ENCODE measurements at places on chromosomes 6 and 20. TPM values are rescaled to one million over a fixed set of nuclear protein-coding genes. Genes with fewer than 3 reads are reported as not detected.

- no peak for DNase-seq
Measured at GRCh38 chr6:27507041-27507956, 34.4 kb upstream of the ZNF184 start.

DNA sequence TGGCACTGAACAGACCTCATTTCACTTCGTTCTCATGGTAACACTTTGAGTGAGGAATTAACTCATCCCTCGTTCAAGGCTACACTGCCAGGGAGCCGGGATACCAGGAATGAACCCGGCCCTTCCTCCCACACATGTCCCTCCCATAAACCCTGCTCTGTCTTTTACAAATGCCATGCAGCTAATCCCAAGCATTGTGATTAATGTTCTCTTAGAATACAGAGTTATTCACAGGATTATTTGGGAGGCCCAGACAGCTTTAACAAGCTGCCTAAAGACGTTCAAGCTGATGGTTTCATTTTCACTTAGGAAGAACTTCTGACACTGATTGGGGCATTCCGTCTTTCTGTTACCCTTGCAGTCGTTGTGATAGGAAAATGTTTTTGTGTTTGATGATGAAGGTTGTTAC, 42.5 kb upstream of the CD83 start:
- DNase-seq = peak; percentile 8

GRCh38 chr6:83051377-83052172, 14.1 kb downstream of the UBE3D start:
- no peak for DNase-seq

- DNase-seq = no peak
Measured at GRCh38 chr20:46349742-46350056, 41.4 kb upstream of the CDH22 start.

DNA sequence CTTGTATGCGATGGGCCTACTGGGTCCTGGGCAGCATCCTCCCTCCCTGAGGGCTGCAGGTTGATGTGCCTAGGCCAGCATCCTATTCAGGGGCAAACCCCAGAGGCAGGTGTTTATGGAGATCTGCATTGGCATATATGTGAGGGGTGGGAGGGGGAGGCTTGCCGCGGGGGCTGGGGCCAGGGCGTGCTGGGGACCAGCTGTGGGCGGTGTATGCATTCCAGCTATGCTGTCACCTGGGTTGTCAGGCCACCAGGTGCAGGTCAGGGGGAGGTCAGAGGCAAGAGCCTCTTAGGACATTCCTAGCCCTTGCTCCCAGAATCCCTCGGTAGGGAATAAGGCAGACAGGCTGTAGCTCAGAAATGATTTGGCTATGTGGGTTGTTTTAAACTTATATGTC, 11.9 kb downstream of the FOXA2 start:
- DNase-seq = no peak

DNA sequence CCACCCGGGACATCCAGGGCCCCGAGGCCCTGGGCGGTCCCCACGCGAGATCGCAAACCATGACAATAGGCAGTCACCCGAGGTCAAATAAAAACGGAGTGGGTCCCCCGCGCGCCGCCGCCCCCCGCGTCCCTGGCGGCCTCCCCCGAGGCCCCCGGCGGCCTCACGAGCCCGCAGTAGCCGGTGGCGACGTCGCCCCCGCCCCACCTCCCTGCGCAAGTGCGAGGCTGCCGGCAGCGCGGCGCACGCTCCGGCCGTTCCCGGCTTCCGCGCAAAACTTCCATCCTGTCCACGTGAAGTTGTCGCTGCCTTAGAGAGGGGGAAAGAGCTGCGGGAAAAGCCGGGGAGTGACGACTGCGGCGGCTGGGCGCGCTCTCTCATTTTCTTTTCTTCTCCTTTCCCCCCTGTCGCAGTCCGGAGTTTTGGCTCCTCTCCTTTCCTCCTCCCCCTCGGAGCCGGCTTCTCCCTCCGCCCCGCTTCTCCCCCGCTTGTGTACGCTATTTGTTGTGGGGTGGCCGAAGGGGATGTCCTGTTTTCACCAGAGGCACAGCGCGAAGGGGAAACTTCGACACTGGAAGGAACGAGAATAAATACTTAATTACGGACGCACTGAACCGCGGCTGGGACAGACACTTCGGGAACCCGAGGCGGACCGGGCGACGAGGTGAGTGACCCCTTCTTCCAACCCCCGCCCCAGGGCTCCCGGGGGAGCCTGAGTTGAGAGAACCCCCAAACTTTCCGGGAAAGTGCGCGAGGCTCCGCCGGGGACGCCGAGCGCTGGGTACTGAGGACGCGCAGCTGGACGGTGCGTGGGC, at the start of gene EYA4:
Gene EYA4 (plus strand): TSS at position 272 of the 815 bp plus-strand sequence. CDS start 33,424 bp downstream, outside the sequence.
- peak; percentile 45 for DNase-seq

DNA sequence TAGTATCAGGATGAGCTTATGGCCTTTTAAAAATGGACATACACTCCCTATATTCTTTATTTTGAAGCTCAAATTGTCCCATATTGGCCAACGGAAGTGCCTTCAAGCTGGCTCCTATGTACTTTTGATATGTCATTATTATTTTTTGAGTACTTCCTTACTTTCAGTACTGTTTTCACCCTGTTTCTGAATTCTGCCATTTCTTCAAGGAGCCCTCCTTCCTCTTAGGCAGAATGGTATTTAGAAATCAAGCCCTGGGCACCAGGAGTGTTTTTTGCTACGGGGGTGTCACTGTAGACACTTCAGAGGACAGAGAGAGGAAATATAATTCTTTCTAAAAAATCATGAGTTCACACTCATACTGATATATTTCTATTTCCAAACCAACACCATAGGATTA, 5.5 kb upstream of the MYLK4 start:
- DNase-seq = no peak

- peak; percentile 60 for DNase-seq
Measured at GRCh38 chr6:50585441-50586330, 127.6 kb upstream of the TFAP2D start.

DNA sequence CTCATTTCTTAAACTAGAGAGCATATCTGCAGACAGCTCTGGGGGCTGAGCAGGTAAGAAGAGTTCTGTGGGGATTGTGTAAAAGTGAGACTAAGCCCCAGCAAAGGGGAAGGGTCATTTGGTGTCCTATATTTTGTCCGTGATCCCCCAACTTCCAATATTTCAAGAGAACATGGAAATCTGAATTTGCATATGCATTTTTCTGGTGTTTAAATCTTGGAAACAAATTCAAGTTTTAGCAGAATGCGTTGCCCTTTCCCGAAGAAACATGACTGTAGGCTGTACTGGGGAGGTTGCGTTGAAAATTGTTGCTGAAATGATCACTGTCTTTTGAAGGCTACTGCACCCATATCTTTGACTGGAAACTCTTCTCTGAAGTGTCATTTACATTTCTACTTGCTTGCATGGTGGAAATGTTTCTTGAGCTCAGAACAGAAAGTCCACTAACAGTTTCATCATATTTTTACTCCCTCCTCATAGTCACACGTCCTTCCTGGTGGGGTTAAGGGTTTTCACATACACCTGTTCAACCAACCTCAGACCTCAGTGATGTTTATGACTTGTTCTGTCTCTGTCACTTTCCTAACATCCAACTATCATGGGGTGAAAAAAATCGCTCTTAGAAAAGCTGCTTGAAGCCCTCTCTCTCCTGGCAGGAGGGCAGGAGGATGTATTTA, 140.3 kb downstream of the BCAS1 start:
- DNase-seq = no peak

DNA sequence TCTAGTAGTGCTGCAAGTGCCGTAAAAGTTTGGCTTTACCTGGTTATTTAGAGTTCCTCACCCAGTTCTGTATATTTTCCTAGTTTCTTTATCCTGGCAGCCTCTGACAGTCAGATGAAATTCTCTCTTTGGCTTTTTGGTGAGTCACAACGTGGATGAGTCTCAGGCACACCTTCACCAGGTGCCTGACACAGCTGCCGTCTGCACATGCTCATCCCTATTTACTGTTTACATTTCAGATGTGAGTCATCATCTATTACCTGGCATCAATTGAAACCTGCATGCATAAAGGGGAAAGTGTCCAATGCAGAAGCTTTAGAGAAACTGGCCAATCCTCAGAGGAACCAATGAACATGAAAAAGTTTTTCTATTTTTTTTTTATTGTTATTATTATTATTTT, 33.3 kb upstream of the ADGRF4 start:
- no peak for DNase-seq

GRCh38 chr6:78561015-78561414, 306.3 kb upstream of the IRAK1BP1 start:
- no peak for DNase-seq

DNA sequence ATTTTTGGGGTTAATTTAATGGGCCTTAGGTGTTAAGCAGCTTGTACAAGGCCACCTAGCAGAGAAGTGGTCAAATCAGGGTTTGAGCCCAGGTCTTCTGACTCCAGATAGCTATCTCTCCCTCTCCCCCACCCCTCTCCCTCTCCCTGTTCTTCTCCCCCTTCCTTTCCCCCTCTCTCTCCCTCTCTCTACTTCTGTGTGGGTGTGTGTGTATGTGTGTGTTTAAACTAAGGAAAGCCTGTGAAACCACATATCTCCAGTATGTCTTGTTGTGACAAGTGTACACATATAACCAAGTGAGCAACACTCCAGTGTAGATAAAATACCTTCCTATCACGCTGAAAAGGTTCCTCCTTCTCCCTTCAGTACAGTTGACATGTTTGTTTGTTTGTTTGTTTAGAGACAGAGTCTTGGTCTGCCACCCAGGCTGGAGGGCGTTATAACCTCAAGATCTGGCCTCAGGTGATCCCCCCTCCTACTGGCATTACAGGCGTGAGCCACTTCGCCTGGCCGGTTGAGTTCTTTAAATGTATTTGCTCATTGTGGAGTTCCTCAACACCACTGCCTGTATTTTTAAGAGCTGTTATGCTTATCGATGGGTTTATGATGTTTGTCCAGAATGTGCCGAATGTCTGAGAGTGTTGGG, 140.4 kb downstream of the JARID2 start:
- DNase-seq = no peak

DNA sequence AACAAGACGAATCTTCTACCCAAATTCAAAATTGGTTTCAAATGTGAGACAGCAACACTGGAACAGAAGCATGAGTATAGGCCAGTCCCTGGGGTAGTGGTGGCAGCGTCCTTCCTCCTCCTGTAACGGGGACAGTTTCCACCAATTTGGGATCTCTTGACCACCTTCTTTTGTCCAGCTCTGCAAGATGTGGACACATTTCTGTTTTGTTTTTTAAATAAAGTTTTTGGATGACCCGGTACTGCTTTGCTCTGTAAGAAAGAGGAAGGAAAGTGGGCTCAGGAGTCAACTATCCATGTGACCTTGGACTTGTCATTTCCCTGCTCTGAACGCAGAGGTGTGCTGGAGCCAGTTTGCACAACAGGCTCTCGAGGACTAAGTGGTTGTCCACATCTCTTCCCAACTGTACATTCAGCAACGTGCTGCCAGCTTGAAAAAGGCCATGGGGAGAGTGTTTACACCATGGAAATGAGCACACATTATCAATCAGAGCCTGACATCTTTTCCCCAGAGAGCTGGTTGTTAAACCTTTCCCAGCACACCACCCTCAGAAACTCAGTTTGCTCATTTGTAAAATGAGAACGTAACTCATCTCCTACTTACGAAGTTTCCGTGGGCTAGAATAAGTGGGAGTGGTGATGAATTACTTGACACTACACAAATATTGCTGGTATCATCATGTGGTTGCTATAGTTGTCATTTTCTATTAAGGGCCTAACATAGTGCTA, 66.5 kb downstream of the ADTRP start:
- no peak for DNase-seq

DNA sequence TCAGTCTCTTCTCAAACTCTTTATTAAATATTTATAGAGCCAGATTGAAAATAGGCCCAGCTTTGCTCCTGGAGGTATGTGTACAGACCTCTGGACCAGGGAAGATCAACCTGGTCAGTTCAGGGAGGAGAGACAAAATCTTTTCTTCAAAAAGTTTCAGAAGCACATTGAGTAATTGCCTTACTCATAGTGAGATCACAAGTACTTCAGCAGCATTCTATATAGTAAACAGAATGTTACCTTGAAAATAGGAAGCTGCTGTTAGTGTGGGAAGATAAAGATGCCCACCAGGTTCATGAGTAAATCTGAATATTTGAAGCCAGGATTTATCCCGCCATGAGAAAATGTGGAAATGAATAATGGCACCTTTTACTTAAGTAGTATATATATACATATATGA, 665.9 kb upstream of the CITED2 start:
- no peak for DNase-seq

DNA sequence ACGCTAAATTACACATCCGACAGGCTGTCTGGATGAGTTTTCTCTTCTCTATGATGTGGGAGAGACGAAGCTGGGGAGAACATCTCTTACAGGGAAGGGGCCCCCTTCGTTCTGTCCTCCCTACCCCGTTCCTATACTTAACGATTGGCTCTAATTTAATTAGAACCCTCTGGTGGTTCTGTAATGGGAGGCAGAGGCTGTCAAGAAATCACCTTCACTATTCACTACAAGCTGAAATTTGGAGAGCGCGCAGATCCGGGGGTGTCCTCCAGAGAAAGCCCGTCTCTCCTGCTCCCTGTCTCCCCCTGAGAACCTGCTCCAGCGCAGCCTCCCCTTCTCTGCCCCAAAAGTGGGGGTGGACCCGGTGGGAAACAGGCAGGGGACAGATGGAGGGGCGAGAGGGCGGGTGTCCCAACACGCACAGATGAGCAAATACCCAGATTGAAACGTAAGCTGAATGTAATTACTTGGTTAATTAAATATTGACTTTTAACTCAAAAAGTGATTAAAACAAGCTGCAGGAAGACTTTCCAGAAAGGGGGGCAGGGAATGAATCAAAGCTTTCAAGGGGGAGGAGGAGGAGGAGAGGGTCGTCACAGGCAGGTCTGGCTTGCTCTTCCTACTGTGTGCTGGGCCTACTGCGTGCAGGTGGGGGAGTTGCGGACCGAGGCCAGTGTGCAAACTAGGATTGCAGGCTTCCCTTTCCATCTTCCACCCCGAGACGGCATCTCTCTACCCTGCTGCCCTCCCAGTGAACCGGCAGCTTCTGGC, 1.3 kb downstream of the SULF2 start:
- DNase-seq = no peak

DNA sequence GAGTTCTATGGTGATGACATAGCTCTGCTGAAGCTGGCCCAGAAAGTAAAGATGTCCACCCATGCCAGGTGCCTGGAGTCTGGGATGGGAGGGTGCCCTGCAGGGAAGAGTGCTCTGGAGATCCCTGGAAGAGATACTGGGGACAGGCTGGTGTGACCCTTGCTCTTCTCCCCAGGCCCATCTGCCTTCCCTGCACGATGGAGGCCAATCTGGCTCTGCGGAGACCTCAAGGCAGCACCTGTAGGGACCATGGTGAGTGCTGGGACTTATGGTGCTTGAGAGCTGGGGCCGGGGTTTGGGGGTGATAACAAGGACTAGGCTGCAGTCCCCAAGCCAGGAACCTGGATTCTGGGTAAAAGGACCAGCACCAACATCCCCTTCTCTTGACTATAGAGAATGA, 2.2 kb upstream of the CFB start:
- DNase-seq = no peak

The RAMACL gene
- polyA plus RNA-seq = 0.22 TPM

The GLO1 gene
- polyA plus RNA-seq = 106 TPM

The BPI gene
- polyA plus RNA-seq = 0.88 TPM

The ANKEF1 gene
- 5.3 TPM for polyA plus RNA-seq

The PRRT1 gene
- 1.1 TPM for polyA plus RNA-seq

The LRRN4 gene
- 0.35 TPM for polyA plus RNA-seq

Measured in right lung (tissue), 10 donors.